ENCODE measurements at places on chromosomes 11 and 22.
A peak's percentile ranks its signal among the peaks of the same experiment; 100 is the strongest.

GRCh38 chr11:93525601-93526345 lies 17.4 kb downstream of the SMCO4 start:
- H3K27me3 ChIP-seq, result no peaks in the 10 kb centered on the region
- peak overlapping the region; percentile 4 for H3K4me3 ChIP-seq
- H3K36me3 ChIP-seq, result peaks cover 19% of the 10 kb centered on the region
- DNase-seq, result no peak
- peaks cover 90% of the 10 kb centered on the region for H3K4me1 ChIP-seq

- no peak for DNase-seq
- H3K36me3 ChIP-seq, result no peaks in the 10 kb centered on the region
- peaks cover 6% of the 10 kb centered on the region for H3K4me1 ChIP-seq
- no peak overlapping the region for H3K4me3 ChIP-seq
- H3K27ac ChIP-seq, result no peak overlapping the region
These were observed 377.9 kb downstream of the DYNC2H1 start for GRCh38 chr11:103487113-103487512.

- no peak overlapping the region for H3K4me3 ChIP-seq
- H3K27me3 ChIP-seq, result no peaks in the 10 kb centered on the region
- peaks cover 70% of the 10 kb centered on the region for H3K36me3 ChIP-seq
- no peak for DNase-seq
These were observed 34.1 kb downstream of the SNX19 start for GRCh38 chr11:130882138-130882551.

GRCh38 chr22:27241430-27242321 lies 559.9 kb downstream of the MN1 start:
- H3K27ac ChIP-seq, result no peak overlapping the region
- no peak overlapping the region for H3K4me3 ChIP-seq
- H3K4me1 ChIP-seq, result no peaks in the 10 kb centered on the region
- DNase-seq, result no peak

DNA sequence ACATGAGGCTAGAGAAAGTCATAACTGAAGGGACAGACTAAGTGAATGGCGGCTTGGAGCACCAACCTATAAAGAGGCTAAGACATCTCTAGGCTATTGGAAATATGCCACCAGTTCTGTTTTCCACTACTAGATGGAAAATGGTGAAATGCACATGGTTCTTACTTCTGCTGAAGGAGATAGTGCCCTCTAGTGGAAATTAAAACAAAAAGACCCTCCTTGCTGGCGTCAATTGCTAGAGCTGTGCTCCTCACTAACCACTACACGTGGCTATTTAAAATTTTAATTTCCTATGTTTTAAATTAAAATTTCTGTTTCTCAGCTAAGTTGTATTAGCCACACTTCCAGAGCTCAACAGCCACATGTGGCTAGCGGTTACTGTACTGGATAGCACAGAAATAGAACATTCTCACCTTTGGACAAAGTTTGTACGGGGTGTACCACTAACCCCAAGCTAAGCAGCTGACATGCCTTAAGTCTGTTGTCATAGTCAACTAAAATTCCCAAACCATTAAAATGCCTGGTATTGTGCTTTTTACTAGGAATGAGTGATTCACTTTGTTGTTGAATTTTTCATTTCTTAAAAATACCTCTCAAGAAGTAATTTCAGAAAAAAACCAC lies 34.1 kb upstream of the CALCA start:
- H3K4me3 ChIP-seq, result no peak overlapping the region
- H3K27ac ChIP-seq, result no peak overlapping the region
- peaks cover 58% of the 10 kb centered on the region for H3K27me3 ChIP-seq

- H3K36me3 ChIP-seq, result no peaks in the 10 kb centered on the region
- H3K27me3 ChIP-seq, result no peaks in the 10 kb centered on the region
- no peak overlapping the region for H3K27ac ChIP-seq
- H3K4me1 ChIP-seq, result no peaks in the 10 kb centered on the region
These were observed 71.4 kb downstream of the FANCF start for GRCh38 chr11:22554221-22554620.

DNA sequence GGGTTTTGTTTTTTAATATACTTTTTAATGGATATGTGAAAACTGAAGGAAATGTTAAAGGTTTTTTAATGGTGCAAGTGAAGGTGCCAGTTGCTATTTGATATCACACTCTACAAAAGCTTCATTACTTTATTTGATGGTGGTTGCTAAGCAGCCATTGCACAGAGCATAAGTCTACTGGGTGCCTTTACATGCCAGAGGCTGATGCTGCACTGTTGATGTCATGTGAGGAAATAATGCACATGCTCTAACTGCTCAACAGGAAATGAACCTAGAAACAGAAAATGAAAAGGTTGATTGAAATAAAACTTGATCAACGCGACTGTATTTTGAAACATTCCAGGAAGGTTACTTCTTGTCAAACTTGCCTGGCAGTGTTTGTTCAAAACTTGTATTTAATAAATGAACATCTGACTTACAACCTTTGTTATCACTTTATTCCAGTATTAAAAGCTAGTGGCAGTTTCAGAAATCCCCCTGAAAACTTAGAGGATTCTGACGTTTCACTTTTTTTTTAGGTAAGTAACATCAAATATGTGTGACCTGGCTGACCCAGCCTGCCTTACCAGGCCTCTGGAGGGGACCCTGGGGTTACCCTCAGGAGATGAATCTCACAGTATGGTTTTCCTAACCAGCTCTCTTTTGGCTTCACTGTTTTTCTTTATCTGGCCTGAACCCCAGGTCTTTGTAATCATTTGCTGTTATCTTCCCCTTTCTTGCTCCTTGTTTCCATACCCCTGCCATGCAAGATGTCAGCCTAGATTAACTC lies 2.4 kb upstream of the ATP5MG start:
- peak; percentile 64 for DNase-seq
- peak overlapping the region; percentile 99 for H3K27ac ChIP-seq
- peak overlapping the region; percentile 99 for H3K4me3 ChIP-seq
- peaks cover 49% of the 10 kb centered on the region for H3K36me3 ChIP-seq
- H3K4me1 ChIP-seq, result peaks cover 57% of the 10 kb centered on the region
- H3K27me3 ChIP-seq, result no peaks in the 10 kb centered on the region

DNA sequence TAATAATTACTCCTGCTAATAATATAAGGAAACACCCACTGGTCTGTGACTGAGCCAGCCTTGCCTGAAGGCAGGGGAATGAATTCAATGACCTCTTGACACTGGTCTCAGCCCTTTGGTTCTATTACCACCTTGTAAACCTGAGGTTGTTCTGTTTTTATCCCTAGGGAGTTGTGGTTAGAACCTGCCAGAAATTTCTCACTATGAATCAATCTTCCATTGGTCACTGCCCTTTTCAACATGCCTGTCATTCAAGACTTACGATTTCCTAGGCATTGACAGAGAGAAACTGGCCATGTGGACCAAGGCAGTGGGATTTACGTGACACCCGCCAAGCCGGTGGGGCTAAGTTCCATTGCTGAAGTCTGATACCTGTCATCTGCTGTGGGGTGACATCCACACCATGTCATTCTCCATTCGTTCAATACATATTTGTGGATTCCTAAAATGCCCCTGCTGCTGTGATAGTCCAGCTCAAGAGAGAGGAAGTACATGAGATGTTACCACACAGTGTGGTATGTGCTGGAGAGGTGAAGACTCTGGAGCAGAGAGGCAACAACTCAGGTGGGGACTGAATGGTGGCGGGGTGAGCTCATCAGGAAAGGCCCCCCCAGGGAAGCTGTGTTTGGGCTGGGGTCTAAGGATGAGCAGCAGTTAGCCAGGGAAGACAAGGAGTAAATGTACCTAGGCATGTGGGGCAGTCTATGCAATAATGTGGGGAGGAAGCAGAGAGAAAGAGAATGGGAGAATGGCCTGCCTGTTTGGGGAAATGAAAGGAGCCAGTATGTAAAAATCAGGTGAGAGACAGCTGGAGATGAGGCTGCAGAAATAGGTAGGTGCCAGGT lies 15.2 kb upstream of the EHF start:
- H3K27me3 ChIP-seq, result peaks cover 13% of the 10 kb centered on the region
- DNase-seq, result no peak
- H3K36me3 ChIP-seq, result no peaks in the 10 kb centered on the region
- H3K27ac ChIP-seq, result no peak overlapping the region
- H3K4me3 ChIP-seq, result no peak overlapping the region

DNA sequence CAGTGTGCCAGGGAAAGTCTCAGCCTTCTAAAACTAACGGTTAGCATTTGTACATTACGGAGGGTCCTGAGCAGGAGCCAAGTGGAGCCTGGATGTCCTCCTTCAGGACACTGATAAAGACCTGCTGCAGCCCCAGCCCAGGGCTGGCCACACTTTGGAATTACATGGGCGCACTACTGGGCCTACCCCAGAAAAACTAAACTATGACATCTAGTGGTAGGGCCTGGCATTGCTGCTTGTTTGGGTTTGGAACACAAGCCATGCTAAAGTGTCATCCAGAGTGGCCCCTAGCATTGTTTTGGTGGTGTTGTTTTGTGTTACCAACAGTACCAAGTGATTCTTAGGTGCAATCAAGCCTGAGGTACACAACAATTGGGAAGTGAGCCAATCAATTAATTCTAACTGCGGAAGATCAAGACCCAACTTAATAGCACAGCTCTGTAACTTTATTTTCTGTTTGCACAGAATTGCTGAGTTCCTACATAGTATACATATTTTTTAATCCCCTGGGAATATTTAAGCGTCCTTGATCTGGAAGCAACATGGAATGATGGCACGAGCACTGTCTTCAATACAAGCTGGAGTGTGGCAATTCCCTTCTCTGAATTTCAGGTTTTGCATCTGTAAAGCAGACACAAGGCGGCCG lies 340.7 kb downstream of the LARGE1 start:
- no peaks in the 10 kb centered on the region for H3K4me1 ChIP-seq
- no peaks in the 10 kb centered on the region for H3K36me3 ChIP-seq
- DNase-seq, result peak; percentile 17
- H3K4me3 ChIP-seq, result no peak overlapping the region
- no peak overlapping the region for H3K27ac ChIP-seq

DNA sequence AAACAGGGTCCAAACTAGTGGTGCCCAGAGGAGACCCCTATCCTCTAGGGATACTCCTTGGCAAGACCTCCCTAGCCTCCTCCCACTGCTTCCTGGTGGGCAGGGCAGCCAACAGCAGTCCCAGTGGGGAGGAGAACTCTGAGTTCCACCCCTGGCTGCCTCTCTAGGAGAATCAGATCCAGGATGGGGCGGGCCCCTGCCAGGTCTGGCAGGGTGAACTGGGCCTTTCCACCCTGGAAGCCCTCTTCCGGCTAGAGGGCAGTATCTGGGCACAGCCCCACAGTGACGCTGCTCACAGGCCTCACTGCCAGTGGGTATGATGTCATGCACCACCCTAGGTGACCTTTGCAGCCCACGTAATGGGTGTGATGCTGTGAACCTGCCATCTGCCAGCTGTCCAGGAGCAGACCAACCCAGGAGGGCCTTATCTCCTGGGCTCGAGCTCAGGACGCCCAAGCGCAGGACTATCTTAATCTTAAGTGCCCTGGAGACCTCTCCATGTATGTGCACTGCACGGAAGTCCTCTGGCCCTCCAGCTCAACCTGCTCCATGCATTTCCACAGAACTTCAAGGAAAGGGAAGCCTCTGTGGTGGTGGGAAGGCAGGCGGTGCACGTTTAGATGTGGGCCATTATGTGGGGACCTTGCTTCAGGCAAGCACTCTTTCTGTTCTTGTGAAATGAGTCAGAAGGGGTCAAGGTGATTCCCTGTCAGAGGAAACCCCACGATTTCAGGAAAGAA lies 31.8 kb upstream of the FCHSD2 start:
- no peak for DNase-seq
- no peak overlapping the region for H3K4me3 ChIP-seq
- H3K27me3 ChIP-seq, result peaks cover 5% of the 10 kb centered on the region
- H3K27ac ChIP-seq, result no peak overlapping the region
- H3K4me1 ChIP-seq, result peaks cover 13% of the 10 kb centered on the region

DNA sequence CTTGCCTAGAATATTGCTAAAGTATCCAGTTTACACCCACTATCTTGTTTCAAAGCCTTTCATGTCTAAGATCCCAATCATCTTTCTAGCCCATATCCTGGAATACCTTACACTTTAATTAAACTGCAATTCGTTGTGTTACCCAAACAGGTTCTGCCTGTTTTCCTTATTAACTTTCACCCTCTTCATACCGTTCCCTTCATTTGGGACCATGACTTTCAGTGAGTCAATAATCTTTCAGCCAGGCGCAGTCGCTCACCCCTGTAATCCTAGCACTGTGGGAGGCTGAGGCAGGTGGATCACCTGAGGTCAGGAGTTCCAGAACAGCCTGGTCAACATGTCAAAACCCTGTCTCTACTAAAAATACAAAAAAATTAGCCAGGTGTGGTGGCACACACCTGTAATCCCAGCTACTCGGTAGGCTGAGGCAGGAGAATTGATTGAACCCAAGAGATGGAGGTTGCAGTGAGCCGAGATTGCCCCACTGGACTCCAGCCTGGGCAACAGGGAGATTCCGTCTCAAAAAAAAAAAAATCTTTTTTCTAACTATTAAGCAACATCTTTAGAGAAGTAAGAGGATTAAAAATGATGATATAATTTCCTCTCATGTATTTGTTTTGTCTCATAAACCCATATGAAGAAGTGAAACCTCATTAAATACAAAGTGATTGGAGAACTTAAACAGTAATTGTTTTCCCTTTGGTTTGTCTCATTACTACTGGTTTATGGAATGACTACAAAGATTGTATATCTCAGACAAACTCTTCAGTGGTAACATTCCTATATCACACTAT lies 20.7 kb downstream of the DMC1 start:
- no peak for DNase-seq
- H3K27ac ChIP-seq, result no peak overlapping the region
- H3K4me1 ChIP-seq, result no peaks in the 10 kb centered on the region
- peaks cover 24% of the 10 kb centered on the region for H3K36me3 ChIP-seq

DNA sequence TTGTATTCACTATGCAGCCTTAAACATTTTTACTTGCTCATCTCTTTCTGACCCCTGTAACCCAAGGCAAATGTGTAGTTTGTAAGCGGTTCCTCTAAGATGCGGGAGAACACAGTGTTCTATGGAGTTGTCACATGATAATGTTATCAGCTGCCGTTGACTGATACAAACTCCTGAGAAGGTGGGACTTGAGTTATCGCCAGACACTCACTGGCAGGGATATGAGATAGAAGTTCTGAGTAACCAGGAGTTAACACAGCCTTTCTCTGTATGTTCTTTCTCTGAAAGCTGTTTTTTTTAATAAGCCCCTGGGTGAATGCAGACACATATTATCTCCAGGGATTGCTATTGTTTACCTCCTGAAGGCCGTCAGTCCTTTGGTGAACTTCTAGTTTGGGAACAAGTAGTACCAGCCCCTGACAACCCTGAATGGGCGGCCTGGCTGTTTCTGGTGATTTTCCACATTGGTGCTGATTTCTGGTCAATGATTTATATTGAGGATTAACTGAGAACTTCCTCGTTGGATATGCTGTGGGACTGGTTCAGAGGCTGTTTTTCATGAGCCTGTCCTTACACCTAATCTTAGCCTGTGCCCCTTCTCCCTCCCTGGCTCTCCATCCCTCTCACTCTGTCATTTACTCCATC lies 155.3 kb upstream of the RASSF10 start:
- H3K36me3 ChIP-seq, result no peaks in the 10 kb centered on the region
- no peak overlapping the region for H3K4me3 ChIP-seq
- H3K4me1 ChIP-seq, result peaks cover 5% of the 10 kb centered on the region
- DNase-seq, result no peak

DNA sequence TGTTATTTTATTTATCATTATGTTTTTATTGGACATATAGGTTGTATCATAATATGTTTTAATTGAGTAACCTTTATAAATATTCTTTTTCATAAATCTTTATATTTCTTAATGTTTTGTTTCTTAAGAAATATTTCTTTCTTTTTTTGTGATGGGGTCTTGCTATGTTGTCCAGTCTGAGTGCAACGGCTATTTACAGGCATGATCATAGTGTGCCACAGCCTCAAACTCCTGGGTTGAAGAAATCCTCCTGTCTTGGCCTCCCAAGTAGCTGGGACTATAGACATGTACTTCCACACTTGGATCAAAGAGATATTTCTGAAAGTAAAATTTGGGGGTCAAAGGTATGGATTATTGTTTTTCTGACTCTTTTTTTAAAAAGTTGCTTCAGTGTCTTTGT lies 53.1 kb downstream of the EHF start:
- peaks cover 40% of the 10 kb centered on the region for H3K27me3 ChIP-seq
- H3K4me1 ChIP-seq, result no peaks in the 10 kb centered on the region
- no peaks in the 10 kb centered on the region for H3K36me3 ChIP-seq
- no peak overlapping the region for H3K4me3 ChIP-seq
